ENCODE measurements at places on chromosomes 11 and 22. TPM values are rescaled to one million over a fixed set of nuclear protein-coding genes. Genes with fewer than 3 reads are reported as not detected.

DNA sequence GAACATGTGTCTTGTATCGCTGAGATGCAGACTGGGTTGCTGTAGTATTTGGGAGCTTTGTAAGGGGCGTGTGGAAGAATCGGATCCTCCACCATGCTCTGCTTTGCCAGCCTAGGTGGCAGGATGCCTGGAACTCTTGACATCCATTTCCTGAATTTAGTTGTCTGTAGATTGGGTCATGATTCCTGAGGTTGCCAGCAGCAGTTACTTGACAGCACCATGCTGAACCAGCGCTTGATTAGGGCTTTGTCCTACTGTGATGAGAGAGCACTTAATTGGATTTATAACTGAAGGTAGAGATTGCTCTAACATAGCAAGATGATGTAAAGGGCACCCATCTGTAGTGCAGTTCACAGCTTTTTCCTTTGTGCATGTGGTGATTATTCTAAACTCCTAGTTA lies 75.6 kb upstream of the HORMAD2 start:
- no peak for DNase-seq

DNA sequence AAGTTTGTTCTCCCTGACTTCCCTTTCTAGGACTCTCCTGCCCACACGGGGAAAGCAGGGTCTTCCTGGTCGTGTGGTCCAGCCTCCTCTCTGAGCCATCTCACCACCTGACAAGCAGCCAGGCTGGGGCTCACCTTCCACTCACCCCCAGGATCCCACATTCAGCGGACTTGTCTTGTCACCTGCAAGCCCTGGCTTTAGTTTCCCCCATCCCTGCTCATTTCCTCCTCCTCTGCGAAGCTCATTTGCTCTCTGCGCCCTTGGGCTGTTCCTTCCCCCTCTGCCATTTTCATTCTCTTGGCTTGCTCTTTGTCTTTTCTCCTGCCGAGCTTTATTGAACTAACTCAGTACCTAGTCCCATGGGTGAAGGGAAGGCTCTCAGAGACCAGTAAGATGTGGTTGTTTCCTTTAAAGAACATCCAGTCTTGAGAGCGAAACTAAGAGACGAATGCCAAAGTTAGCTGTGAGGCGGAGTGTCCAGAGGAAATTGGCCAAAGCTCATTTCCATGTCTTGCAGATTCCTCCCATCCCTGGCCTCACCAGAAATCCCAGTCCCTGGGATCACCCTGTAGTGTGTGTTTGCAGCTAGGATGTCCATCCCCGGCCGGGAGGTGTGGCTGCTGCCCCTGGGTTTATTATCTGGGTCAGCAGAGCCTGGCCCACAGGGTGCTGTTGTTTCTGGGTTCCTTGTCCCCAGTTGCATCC lies 2.0 kb downstream of the ST14 start:
- no peak for DNase-seq

- no peak for DNase-seq
Observed at GRCh38 chr11:110761991-110762390, 49.8 kb upstream of the ARHGAP20 start.

DNA sequence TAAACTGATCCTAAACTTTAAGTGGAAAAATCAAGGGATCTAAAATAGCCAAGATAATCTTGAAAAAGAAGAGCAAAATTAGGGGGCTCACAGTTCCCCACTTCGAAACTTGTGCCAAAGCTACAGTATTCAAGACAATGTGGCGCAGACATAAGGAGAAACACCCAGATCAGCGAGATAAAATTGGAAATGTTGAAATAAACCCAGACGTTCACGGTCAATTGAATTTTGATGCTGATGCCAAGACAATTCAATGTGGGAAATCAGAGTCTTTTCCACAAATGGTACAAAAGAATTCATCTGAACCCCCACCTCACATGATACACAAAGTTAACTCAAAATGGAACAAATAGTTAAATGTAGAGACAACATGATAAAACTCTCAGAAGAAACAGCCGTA lies 601.6 kb downstream of the BRD1 start:
- DNase-seq: no peak

DNA sequence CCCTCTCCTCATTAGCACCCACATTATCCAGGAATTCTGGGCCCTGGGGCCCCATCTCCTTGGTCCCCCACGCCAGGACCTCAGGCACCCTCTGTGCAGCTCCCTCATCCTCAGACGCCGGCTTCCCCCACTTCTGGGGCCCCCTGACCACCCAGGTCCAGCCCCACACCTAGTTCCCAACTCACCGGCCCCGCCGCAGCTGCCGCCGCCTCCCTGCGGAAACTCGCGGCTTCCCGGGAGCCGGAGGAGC lies at the start of gene PCSK7:
Gene PCSK7 (minus strand): TSS at position 232 of the 250 bp plus-strand sequence. CDS start 2,229 bp downstream, outside the sequence.
- no peak for DNase-seq

The SLC1A2 gene
- total RNA-seq: 0.44 TPM

DNA sequence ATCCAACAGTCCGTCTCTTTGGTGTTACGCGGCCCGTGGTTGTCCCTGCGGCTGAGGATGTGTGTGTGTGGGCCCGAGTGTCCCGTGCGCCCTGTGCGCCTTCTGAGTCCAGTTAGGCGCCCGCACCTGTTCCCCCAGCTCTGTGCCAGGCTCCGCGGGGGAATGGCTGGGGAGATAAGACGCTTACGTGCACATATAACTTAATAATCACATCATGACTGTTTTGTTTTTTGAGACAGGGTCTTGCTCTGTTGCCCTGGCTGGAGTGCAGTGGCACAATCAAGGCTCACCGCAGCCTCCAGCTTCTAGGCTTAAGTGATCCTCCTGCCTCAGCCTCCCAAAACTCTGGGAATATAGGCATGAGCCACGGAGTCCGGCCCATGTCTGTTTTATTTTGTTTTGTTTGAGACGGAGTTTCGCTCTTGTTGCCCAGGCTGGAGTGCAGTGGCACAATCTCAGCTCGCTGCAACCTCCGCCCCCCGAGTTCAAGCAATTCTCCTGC lies 817 bp downstream of the ARL2 start:
- no peak for DNase-seq

- no peak for DNase-seq
Observed at GRCh38 chr22:35054064-35054463, 11.9 kb upstream of the ISX start.

Data from naive thymus-derived CD8-positive, alpha-beta T cell (primary cell).